ENCODE measurements at places on chromosomes 12 and 14.
A peak's percentile ranks its signal among the peaks of the same experiment; 100 is the strongest.

DNA sequence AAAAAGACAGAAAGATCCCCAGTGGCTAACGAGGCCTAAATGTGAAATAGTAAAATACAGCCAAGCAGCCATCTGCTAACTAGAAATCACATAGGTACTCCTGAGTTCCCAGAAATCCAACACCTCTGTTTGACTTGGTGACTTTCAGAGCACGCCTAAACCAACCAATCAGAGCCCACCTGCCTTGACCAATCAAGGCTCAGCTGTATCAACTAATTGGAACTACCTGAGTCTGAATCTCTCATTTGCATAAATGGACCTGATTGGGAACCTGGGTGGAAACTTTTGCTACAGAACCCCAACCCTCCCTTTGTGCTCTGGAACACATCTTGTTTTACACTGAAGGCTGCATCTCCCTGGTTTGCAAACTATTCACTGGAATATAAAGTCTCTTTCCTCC is 5.1 kb upstream of the TCL1B start:
- DNase-seq = no peak

GRCh38 chr12:29346769-29347421 is 34.1 kb downstream of the ERGIC2 start:
- DNase-seq = no peak

GRCh38 chr12:52267266-52267665 is 7.2 kb upstream of the KRT86 start:
- DNase-seq = no peak

GRCh38 chr14:31781578-31781977 is 220.4 kb downstream of the NUBPL start:
- DNase-seq = no peak

DNA sequence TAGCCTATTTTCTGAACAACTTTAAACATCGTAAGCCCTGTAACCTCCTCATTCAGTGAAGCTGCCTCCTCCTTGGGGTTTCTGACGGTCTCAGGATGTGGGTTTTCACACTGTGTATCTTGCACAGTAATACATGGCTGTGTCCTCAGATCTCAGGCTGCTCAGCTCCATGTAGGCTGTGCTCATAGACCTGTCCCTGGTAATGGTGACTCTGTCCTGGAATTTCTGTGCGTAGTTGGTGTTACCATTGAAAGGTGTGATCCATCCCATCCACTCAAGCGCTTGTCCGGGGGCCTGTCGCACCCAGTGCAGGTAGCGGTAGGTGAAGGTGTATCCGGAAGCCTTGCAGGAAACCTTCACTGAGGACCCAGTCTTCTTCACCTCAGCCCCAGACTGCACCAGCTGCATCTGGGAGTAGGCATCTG is 980.5 kb downstream of the TMEM121 start:
- DNase-seq = peak; percentile 38

GRCh38 chr12:93884794-93885460 is 207.8 kb downstream of the CRADD start:
- no peak for DNase-seq

GRCh38 chr12:121263206-121263935 is 33.1 kb downstream of the CAMKK2 start:
- DNase-seq = no peak

- DNase-seq = no peak
Measured at GRCh38 chr14:25832585-25832984, 765.2 kb downstream of the NOVA1 start.

- DNase-seq = no peak
Measured at GRCh38 chr14:35229084-35229791, 62.9 kb upstream of the PSMA6 start.

- no peak for DNase-seq
Measured at GRCh38 chr12:78898416-78898815, 33.8 kb downstream of the SYT1 start.

DNA sequence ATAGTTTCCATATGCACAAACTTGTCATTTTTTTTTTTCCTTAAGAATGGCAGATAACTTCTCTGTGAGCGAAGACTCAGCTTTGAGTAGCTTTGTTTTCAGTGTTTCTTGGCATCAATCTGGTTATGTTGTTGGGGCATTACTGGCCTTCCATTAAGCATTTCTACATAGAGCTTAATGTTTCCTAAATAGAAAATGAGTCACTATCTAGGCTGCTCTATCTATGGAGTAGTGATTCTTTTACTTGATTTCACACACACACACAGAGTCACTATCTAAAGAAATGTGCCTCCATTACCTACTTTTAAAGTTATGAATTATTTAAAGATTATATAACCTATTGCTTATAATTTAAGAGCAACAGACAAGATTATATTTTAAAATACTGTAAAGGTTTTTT is 53.9 kb downstream of the TMEM260 start:
- no peak for DNase-seq

- DNase-seq = no peak
Measured at GRCh38 chr12:27999521-27999920, 27.0 kb upstream of the PTHLH start.

DNA sequence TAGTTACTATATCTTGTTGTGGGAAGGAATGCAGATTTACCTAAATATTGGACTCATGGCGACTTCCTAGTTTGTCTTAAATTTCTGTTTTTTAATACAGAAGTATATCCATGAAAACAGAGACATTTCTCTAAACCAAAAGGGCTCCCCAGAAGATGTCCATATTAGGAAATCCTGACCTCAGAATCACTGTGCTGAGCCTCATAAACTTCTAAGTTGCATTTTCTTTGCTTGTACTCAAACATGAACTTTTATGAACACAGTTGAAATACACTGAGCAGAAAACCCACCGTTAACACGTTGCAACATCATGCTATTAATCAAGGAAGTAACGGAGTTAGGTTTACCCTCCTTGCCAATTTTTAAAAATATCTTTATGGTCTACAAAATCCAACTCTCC is 42.9 kb upstream of the NR2C1 start:
- DNase-seq = no peak

Data from GDM1 (cell line).